ENCODE measurements at places on chromosomes 3 and 15.

DNA sequence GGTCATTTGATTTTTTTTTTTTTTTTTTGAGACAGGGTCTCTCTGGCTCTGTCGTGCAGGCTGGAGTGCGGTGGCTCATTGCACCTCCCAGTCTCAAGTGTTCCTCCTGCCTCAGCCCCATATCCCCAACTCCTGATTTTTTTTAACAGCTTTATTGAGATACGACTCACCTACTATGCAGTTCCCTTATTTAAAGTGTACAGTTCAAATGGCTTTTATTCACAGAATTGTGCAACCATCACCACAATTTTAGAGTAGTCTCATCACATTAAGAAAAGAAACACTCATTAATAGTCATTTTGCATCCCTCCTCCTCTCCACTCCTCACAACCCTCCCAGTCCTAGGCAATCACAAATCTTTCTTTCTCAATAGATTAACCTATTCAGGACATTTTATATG, 1.9 kb upstream of the TRA2B start:
- H3K27me3 ChIP-seq, result no peaks in the 10 kb centered on the region
- H3K27ac ChIP-seq, result no peak overlapping the region
- no peaks in the 10 kb centered on the region for H3K36me3 ChIP-seq
- no peak for DNase-seq
- H3K4me1 ChIP-seq, result peaks cover 25% of the 10 kb centered on the region

DNA sequence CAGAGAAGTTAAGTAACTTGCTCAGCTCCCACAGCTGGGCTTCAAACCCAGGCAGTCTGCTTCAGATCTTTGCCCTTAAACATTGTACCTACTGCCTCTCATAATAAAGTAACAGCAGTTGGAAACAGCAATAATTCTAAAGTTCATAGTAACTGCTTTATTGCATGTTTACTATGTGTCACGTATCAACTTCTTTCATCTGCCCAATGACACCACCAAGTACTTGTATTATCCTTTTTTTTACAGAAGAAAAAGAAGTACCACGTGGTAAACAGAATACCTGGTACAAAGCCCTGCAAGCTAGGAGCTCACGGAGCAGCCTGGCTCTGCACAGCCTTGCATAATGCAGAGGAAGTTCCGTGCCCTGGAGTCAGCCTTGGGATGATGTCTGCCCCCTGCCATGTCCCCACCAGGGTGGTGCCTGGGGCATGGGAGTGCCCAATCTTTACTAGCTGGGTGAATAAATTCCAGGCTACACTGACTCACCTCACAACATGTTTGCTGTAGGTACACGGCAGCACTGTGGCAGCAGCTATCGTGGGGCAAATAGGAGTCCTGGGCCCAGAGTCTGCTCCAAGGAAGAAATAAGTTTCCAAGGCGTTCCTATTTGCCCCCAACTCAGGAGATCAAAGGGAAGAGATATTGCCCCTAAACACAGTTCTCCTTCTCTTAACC, 77.2 kb downstream of the LDHAL6B start:
- no peak overlapping the region for H3K4me3 ChIP-seq
- H3K27me3 ChIP-seq, result no peaks in the 10 kb centered on the region
- H3K36me3 ChIP-seq, result no peaks in the 10 kb centered on the region
- no peaks in the 10 kb centered on the region for H3K4me1 ChIP-seq
- DNase-seq, result no peak

DNA sequence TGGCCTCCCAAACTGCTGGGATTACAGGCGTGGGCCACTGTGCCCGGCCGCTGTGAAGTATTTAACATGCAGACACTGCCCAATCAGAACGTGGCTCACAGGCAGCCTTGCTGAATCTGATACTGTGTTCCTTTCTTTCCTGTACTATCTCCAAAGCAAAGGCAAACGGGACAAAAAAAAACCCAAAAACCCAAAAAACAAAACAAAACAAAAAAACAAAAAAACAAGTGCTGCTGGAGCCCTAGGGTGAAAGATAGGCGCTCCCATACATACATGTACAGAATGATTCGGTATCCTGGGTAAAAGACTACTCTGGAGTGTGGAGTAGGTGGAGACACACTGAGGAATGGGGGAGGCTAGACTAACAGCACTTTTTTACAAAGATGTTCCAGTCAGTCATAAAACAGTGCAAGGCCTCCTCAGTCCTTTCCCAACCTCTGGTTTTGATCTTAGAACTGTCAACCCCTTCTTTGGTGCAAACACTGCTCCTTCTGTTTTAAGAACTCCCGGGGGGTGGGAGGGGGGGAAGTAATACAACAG, 7.7 kb upstream of the MAP1A start:
- peak overlapping the region; percentile 91 for H3K27ac ChIP-seq
- peaks cover 35% of the 10 kb centered on the region for H3K4me1 ChIP-seq
- DNase-seq, result no peak
- H3K4me3 ChIP-seq, result peak overlapping the region; percentile 63
- H3K27me3 ChIP-seq, result no peaks in the 10 kb centered on the region

GRCh38 chr3:114194750-114195149, 15.9 kb upstream of the DRD3 start:
- H3K36me3 ChIP-seq, result no peaks in the 10 kb centered on the region
- no peak for DNase-seq
- H3K27ac ChIP-seq, result no peak overlapping the region
- no peaks in the 10 kb centered on the region for H3K4me1 ChIP-seq

GRCh38 chr15:44029003-44029402, 166.1 kb downstream of the FRMD5 start:
- H3K27ac ChIP-seq, result no peak overlapping the region
- no peak for DNase-seq
- no peaks in the 10 kb centered on the region for H3K36me3 ChIP-seq

- no peaks in the 10 kb centered on the region for H3K27me3 ChIP-seq
- H3K4me1 ChIP-seq, result no peaks in the 10 kb centered on the region
- no peak for DNase-seq
Measured at GRCh38 chr3:17195192-17195611, 310.4 kb downstream of the PLCL2 start.

GRCh38 chr3:27976933-27977332, 254.8 kb upstream of the EOMES start:
- no peaks in the 10 kb centered on the region for H3K4me1 ChIP-seq
- DNase-seq, result no peak
- H3K27me3 ChIP-seq, result no peaks in the 10 kb centered on the region

GRCh38 chr15:88179562-88179961, 77.0 kb downstream of the NTRK3 start:
- no peak overlapping the region for H3K27ac ChIP-seq
- no peaks in the 10 kb centered on the region for H3K4me1 ChIP-seq
- no peaks in the 10 kb centered on the region for H3K27me3 ChIP-seq
- no peak for DNase-seq
- H3K4me3 ChIP-seq, result no peak overlapping the region

DNA sequence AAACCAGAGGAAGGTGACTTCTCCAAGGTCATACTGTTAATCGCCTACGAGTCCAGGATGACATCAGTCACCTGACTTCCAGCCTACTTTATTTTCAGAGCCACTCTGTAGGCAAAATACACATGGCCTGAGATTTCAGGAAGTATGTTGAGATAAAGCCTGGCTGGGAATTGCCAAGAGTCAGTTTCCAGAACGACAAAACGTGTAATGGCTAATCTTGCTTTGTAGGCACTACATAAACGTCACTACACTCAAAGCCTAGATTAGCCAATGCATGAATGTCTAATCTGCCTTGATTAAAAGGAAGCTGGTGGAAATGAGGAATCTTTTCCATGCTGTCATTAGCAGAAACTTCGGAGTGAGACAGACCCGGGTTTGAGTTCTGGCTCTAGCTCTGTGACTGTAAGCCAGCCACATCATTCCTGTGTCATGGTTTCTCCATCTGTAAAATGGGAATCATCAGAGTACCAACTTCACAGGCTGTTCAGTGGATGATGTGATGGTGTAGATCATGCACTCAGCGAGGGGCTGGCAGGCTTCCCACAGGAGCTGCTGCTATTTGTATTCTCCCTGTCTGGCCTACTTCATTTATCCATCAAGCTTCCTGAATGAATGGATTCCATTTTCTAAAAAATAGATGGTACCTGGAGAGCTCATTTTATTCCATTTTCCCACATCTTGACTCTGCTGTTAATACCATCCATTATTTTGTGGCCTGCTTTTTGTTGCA, 241.9 kb downstream of the XXYLT1 start:
- H3K36me3 ChIP-seq, result no peaks in the 10 kb centered on the region

DNA sequence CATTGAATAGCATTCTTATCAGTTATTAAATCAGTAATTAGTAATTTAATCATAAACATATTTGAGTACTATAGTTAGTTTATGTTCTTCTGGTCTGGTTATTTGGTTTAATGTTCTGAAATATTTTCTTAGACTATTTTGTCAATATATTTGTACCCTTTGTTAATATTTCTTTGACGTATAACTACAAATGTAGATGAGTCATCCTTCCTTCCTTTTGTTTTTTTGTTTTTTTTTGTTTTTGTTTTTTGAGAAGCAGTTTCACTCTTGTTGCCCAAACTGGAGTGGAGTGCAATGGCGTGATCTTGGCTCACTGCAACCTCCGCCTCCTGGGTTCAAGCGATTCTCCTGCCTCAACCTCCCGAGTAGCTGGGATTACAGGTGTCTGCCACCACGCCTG, 17.4 kb upstream of the EIF3J start:
- no peaks in the 10 kb centered on the region for H3K36me3 ChIP-seq
- no peaks in the 10 kb centered on the region for H3K4me1 ChIP-seq
- no peak for DNase-seq
- no peak overlapping the region for H3K27ac ChIP-seq
- H3K27me3 ChIP-seq, result no peaks in the 10 kb centered on the region

DNA sequence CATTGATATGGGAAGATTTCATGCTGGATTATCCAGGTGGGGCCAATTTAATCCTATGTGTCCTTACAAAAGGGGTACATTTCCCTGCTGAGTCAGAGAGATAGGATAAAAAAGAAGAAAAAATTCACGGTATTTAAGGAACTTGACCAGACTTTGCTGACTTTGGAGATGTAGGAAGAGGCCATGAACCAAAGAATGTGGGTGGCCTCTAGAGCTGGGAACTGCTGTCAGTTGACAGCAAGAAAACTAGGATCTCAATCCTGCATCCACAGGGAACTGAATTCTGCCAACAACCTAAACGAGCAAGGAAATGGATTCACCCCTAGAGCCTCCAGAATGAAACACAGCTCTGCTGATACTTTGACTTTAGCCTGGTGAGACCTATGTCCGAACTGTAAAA, 148.1 kb upstream of the SLC24A5 start:
- no peak overlapping the region for H3K4me3 ChIP-seq
- no peak for DNase-seq
- no peaks in the 10 kb centered on the region for H3K36me3 ChIP-seq
- no peak overlapping the region for H3K27ac ChIP-seq
- H3K27me3 ChIP-seq, result no peaks in the 10 kb centered on the region
- no peaks in the 10 kb centered on the region for H3K4me1 ChIP-seq

DNA sequence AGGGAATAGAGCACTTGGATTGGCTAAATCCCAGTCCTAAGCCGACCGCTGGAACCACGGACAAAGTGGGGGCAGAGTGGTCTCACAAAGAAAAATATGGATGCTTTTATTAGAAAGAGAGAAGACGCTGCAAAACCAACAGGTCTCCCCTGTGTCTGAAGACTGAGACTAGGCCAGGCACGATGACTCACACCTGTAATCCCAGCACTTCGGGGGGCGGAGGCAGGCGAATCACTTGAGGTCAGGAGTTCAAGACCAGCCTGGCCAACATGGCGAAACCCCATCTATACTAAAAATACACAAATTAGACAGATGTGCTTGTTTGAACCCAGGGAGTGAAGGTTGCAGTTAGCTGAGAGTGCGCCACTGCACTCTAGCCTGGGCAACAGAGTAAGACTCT, 61.8 kb downstream of the ZDHHC19 start:
- no peak for DNase-seq
- no peaks in the 10 kb centered on the region for H3K36me3 ChIP-seq
- no peaks in the 10 kb centered on the region for H3K27me3 ChIP-seq
- no peak overlapping the region for H3K4me3 ChIP-seq
- peaks cover 5% of the 10 kb centered on the region for H3K4me1 ChIP-seq

- DNase-seq, result peak; percentile 62
- no peaks in the 10 kb centered on the region for H3K27me3 ChIP-seq
- peak within 1 kb of the TSS; percentile 42 for H3K27ac ChIP-seq
- no peaks in the 10 kb centered on the region for H3K36me3 ChIP-seq
- peak within 1 kb of the TSS; percentile 24 for H3K4me3 ChIP-seq
Measured at GRCh38 chr3:149377408-149378364, at the start of gene TM4SF1. TM4SF1 (minus strand) TSS chr3:149377649; CDS start chr3:149377547, 102 bp downstream.

GRCh38 chr3:157259825-157260224, 99.9 kb upstream of the CCNL1 start:
- H3K27ac ChIP-seq, result no peak overlapping the region
- DNase-seq, result no peak
- H3K27me3 ChIP-seq, result no peaks in the 10 kb centered on the region
- H3K36me3 ChIP-seq, result no peaks in the 10 kb centered on the region
- H3K4me1 ChIP-seq, result no peaks in the 10 kb centered on the region

DNA sequence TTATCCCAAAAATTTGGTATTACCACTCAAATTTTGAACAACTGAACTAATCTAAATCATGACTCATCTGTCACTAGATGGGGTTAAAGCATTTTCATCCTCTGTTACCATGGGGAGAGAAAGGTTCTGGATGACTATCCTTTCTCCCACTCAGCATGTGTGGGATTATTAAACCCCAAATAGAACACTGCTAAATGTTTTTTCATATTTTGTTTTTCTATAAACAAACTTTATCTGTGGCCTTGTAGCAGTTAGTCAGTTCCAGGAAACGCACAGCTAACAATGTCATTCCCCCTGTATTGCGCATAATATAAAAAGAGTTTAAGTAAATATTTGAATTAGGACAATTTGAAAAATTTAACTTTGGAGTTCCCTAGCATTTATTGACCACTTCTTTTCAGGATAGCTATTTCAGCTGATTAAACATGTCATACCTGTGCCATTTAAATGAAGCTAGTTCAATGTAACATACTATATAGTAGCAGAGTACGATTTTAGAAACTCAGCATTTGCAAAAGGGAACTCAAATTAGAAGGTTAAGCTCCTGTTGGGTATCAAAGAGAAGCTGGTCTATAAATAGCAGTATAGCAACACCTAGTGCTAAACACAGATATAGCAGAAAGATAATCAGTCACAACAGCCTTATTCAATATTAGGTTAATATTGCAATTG, 9.2 kb upstream of the TMEM212 start:
- peak overlapping the region; percentile 38 for H3K27ac ChIP-seq
- no peaks in the 10 kb centered on the region for H3K27me3 ChIP-seq
- H3K4me1 ChIP-seq, result peaks cover 29% of the 10 kb centered on the region

- H3K27ac ChIP-seq, result peak overlapping the region; percentile 89
- H3K27me3 ChIP-seq, result no peaks in the 10 kb centered on the region
- peak; percentile 76 for DNase-seq
- peak overlapping the region; percentile 73 for H3K4me3 ChIP-seq
- peaks cover 23% of the 10 kb centered on the region for H3K4me1 ChIP-seq
Measured at GRCh38 chr15:60590935-60591495, 112.1 kb upstream of the ICE2 start.

DNA sequence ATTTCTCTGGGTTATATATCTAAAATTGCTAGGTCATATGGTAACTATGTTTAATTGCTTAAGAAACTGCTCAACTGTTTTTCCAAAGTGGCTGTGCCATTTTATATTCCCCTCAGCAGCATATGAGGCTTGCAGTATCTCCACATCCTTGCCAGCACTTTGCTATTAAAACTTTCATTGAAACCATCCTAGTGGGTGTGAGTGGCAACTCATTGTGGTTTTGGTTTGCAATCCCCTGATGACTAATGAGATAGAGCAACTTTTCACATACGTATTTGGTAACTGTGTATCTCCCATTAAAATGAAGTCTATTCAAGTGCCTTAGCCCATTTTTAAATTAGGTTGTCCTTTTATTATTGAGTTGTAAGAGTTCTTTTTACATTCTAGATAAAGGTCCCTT, 17.3 kb downstream of the KPNA1 start:
- peaks cover 8% of the 10 kb centered on the region for H3K4me1 ChIP-seq
- H3K27me3 ChIP-seq, result no peaks in the 10 kb centered on the region
- DNase-seq, result no peak
- no peak overlapping the region for H3K27ac ChIP-seq
